ENCODE measurements at places on chromosomes 4 and X. TPM values are rescaled to one million over a fixed set of nuclear protein-coding genes. Genes with fewer than 3 reads are reported as not detected.

RPA4 gene
- 1.6 TPM for total RNA-seq

ANXA3 gene
- 123 TPM for total RNA-seq

- no peak for DNase-seq
Observed at GRCh38 chrX:46506076-46506475, 39.1 kb downstream of the ZNF674 start.

- no peak for DNase-seq
Observed at GRCh38 chrX:129876771-129877305, 29.1 kb upstream of the UTP14A start.

GRCh38 chrX:3659761-3660160 lies 53.7 kb downstream of the PRKX start:
- no peak for DNase-seq

GRCh38 chrX:130746709-130747342 lies 156.2 kb downstream of the ENOX2 start:
- DNase-seq = no peak

- no peak for DNase-seq
Observed at GRCh38 chr4:66339007-66339406, 668.7 kb upstream of the EPHA5 start.
